Suppressor macrophage treated with lipopolysaccharide for 4 hours (primary cell): ENCODE measurements at places on chromosomes 5 and 9.
A peak's percentile ranks its signal among the peaks of the same experiment; 100 is the strongest.

GRCh38 chr5:173180331-173180730 is 36.0 kb downstream of the BNIP1 start:
- no peak for DNase-seq

- no peak for DNase-seq
Measured at GRCh38 chr5:108233617-108234155, 148.2 kb downstream of the FBXL17 start.

GRCh38 chr9:127931092-127931881 is 710 bp upstream of the PIP5KL1 start:
- peak; percentile 28 for DNase-seq

DNA sequence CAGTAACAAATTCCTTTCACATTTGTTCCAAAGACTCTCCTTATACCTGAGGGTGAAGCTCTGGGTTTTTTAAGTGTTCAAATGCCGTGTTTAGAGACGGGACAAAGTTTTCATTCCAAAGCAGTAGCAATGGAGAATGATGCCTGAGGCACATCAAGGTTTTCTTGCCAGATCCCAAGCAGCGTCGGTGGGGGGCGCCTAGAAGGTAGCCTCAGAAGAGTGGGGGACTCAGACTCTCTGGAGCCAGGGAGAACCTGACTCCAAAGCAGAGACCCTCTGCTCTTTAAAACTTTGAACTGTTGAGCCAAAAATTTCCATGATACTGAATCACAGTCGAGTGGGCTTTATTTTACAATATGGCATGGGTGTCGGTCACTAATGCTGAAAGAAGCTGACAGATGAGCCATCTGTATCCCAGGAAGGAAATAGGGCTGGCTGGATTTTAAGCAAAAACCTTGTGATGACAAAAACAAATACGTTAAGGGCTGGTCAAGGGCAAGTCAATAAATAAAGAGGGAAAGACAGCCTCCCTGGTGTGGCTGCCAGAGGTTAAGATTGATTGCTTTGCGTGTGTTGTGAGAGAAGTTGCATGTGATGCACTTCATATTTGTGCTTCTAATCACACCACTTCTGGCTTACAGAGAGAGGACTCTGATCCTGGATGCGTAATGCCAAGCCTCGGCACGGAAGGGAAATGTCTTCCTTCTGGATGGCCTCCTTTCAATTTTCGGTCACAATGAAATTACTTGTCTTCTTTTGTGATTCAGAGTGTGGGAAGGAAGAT is 161.1 kb upstream of the EFNA5 start:
- no peak for DNase-seq

- no peak for DNase-seq
Measured at GRCh38 chr5:74296685-74297408, 343.7 kb downstream of the ENC1 start.

DNA sequence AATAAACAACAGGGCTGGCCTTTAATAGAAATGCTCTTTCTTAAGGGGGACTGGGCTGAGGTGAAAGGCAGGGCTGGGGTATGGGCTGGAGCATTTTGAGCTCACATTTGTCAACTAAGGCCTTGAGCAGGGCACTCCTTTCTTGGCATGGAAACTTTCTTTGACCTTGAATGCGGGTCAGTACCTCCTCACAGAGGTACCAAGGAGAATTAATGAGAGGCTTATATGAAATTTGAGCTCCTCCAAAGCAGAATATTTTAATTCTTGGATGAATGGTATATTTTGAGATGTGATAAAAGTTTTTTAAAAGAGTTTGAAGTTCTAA is 3.1 kb downstream of the CYSTM1 start:
- DNase-seq: no peak

GRCh38 chr9:87405677-87406542 is 91.8 kb upstream of the DAPK1 start:
- DNase-seq: peak; percentile 69
